ENCODE measurements at places on chromosomes 4 and X.
A peak's percentile ranks its signal among the peaks of the same experiment; 100 is the strongest.

DNA sequence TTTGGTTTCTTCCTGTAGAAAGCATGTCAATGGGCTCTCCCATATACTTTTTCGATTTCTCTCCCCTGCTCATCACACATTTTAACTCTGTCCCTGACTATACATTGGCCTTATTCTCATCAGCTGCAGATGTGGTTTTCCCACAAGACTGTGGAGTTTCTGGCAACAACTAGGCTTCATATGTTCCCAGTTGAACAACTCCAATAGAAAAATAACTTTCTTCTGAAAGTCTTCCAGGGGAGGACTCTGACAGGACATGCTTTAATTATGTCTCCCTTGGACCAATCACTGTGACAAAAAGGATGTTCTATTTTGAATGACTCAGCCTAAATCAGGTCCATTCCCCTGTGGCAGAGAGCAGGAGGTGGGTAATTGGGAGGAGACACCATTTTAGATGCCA is 28.1 kb downstream of the SPANXC start:
- no peak for DNase-seq

DNA sequence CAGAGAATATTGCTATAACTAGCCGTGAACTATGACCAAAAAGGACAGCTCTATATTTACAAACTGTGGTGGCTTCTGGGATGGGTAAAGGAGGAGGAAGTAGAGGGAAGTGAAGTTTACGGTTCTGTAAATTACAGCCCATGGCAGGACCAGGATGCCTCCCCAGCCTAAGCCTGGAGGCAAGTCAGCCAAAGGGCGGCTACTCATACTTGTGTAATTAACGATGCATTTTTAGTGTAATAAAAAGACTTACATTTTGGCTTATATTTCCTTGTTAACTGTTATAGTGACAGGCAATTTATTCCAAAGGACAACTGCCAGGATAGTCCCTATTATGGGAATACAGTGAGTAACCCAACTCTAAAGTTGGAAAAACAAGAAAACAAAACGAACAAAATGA is 139.9 kb upstream of the OTUD4 start:
- DNase-seq: no peak

GRCh38 chr4:86398187-86398586 is 38.3 kb upstream of the MAPK10 start:
- no peak for DNase-seq

DNA sequence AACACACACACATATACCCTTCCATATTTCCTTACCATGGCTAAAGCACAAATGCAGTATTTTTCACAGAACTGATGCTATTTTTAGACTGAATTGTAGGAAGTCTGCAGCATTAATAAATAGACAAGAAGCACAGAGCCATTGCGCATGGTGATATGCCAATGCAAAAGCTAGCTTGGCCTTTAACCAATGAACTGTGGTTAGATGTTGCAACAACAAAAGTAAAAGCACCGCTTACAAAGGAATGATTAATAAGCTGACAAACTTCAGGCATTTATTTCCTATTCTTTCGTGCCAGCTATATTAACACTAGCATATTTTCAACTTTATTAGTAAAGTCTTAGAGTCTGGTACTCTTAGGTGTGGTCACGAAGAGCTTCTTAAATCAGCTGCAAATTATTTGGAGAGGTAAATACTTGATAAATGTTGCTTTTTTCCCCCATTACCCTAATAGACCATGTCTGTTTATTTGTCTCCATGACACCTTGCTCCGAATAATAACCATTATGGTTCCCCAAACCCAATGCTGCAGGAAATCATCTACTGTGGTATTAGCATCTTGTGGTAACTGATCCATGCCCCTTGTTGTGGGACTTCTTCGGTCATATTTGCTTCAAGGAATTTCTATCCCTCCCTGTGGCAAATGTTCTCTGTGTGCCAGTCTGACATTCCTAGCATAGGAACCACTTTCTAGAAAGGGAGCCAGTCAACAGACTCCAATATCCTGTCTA is 306.1 kb upstream of the TAPT1 start:
- DNase-seq: no peak

DNA sequence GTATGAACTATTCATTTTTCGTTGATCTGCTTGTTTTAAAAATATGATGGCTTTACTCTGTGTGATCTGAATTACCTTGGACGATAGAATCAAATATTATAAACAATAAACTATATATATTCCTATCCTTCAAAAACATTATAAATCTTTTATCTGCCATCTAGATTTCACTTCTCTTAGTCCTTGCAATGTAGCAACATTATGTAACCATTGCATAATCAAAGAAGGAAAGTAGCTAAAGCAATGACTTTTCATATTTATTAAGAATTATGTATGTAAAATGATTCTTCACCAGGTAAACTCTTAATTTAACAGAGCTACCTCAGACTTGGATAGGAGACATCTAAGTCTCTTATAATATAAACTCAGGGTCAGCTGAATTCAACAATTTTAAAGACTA is 210.5 kb downstream of the ADAMTS3 start:
- no peak for DNase-seq

GRCh38 chr4:5980436-5981155 is 37.6 kb downstream of the C4orf50 start:
- DNase-seq: no peak

GRCh38 chr4:128916832-128917231 is 107.3 kb downstream of the JADE1 start:
- peak; percentile 6 for DNase-seq

GRCh38 chrX:41561045-41561444 is 113.9 kb downstream of the NYX start:
- no peak for DNase-seq

DNA sequence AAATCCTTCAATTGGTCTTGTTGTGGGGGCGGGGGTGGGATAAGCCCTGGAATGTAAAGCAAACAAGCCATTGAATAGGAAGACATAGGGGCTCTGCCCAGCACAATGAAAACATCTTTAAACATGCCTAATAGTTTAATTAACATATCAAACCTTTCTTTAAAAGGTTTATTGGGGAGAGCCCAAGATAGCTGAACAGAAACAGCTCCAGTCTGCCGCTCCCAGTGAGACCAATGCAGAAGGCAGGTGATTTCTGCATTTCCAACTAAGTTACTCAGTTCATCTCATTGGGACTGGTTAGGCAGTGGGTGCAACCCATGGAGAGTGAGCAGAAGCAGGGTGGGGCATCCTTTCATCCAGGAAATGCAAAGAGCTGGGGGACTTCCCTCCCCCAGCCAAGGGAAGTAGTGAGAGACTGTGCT is 327.2 kb upstream of the CNKSR2 start:
- no peak for DNase-seq

DNA sequence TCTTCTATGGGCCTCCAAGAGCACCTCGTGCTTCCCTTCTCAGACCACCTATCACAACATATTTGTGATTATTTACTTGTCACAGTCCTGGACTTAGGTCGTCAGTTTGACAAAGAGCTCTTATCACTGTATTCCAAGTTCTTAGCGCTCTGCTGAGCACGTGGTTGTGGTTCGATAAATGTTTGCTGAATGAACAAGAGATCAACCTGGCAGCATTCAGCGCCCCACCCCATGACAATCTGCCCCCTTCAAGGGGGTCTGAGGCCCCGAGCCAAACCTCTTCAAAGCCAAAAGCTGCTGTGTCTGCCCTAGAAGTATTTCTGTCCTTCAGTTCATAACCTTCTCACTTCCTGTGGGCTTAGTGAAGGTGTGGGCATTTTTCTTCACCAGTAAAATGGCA is 15.0 kb downstream of the RPS4X start:
- no peak for DNase-seq

DNA sequence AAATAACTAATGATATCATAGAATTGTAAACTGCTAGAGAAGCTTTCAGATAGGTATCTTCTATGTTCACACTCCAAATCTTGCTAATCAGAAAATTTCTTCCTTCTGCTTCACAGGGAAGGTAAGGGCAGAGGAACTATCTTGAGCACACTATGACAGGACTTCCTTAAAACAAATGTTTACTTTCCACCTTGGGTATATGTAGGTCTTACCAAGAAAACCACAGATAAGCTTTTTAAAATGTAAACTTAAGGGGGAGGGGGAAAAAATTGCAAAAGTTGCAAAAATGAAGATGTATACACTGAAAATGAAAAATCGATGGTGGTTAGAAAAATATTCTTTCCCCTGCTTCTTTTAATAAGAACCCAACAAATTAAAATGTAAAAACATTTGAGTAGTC is 30.9 kb downstream of the YTHDC1 start:
- DNase-seq: no peak

- no peak for DNase-seq
Observed at GRCh38 chrX:51420610-51421009, 75.8 kb downstream of the NUDT11 start.

- no peak for DNase-seq
Observed at GRCh38 chr4:89871211-89871610, 23.4 kb upstream of the MMRN1 start.

DNA sequence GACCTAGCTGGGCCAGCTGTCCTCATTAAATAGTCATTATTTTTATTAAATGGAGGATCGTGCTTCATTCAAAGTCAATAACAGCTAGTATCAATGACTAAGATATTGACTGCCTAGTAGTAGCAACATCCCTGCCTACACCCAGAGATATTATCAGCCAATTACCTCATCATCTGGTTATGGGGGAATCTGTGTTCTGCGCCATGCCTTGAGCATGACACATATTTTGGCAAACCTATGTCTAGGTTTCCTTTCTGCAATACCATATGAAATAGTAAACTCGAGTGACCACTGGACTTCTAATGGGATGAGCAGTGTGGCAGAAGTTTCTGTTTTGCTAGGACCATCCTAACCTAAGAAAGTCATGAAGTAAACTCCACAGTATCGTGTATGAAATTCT is 50.0 kb upstream of the AADAT start:
- DNase-seq: no peak

GRCh38 chr4:124304941-124305340 is 407.6 kb downstream of the ANKRD50 start:
- DNase-seq: no peak

DNA sequence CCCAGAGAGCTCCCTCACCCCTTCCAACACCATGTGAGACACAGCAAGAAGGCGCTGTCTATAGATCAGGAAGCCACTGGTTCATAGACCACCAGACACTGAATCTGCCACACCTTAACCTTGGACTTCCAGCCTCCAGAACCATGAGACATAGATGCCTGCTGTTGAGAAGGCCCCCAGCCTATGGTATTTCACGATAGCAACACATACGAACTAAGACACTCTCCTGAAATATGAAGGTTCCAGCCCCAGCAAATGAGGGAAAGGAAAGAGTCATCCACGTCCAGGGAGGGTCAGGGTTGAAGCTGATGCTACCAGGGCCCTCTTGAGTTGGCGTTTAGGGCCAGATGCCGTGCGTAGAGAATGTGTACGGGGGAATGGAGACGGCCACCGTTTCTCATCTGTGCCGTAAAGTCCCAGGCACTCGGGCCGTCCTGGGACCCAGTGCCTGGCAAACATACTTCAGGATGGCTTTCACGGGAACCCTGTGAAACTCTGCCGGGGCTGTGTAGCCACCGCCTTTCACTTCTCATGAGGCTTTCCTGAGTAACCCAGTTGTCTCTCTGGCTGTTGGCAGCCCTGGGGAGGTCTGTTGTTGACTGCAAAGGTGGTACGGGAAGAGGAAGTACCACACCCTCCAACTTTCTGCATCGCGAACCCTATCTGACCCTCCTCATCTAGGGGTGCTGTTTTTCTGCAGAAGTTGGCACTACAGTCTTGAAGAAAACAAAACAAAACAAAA is 17.7 kb upstream of the P2RY8 start:
- DNase-seq: no peak

- DNase-seq: no peak
Observed at GRCh38 chrX:45766981-45767501, 566.4 kb upstream of the DIPK2B start.

DNA sequence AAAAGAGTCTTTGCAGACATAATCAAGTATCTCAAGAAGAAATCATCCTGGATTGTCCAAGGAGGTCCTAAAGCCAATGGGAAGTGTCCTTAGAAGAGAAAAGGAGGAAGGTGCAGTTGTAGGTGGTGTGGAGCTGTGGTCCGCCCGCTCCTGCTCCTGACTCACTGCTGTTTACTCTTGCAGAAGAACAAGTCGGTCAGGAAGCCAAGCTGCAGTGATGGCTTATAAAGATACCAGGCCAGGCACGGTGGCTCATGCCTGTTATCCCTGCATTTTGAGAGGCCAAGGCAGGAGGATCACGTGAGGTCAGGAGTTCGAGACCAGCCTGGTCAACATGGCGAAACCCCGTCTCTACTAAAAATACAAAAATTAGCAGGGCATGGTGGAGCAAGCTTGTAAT is 66.4 kb upstream of the ATP6AP2 start:
- no peak for DNase-seq

All from activated CD8-positive, alpha-beta memory T cell treated with anti-CD3 and anti-CD28 coated beads for 4 hours (primary cell).